ENCODE measurements at places on chromosomes 3 and 15.

GRCh38 chr3:11494131-11494916, 149.4 kb downstream of the VGLL4 start:
- DNase-seq = no peak

DNA sequence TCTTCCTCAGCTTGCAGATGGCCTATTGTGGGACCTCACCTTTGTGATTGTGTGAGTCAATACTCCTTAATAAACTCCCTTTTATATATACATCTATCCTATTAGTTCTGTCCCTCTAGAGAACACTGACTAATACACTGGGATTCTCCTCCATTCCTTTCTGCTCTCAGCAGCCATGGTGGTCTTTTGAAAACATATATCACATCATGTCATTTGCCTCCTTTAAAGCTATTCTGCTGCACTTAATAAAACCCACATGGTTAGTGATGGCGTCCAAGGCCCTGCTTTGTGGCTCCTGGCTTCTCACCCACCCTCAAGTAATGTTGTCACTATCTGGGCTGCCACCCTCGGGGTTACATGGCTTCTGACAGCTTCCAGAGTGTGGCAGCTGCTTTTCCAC, 169.5 kb downstream of the CADPS start:
- no peak for DNase-seq

- DNase-seq = no peak
Measured at GRCh38 chr3:53941950-53942349, 50.3 kb upstream of the SELENOK start.

- no peak for DNase-seq
Measured at GRCh38 chr3:190575437-190576185, 61.7 kb downstream of the IL1RAP start.

GRCh38 chr3:46419816-46420215, 12.8 kb downstream of the CCRL2 start:
- no peak for DNase-seq

- no peak for DNase-seq
Measured at GRCh38 chr3:123002100-123002748, 25.3 kb downstream of the SEMA5B start.

DNA sequence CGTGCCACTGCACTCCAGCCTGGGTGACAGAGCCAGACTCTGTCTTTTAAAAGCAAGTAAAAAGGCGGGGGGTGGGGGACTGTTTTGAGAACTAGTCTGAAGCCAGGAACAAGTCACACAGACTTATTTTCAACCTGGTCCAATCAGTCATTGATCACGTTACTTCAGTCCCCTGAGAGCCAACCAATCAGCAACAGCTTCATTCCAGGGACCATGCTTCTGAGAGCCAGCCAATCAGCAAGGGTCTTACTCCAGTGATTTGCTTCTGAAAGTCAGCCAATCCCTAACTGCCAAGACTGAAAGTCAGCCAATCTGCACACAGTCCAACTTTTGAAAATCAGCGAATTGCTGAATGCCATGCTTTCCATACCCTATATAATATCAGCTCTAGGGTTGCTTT, 48.6 kb upstream of the C15orf39 start:
- peak; percentile 35 for DNase-seq

GRCh38 chr3:71128961-71129360, 454.6 kb downstream of the FOXP1 start:
- DNase-seq = peak; percentile 54

DNA sequence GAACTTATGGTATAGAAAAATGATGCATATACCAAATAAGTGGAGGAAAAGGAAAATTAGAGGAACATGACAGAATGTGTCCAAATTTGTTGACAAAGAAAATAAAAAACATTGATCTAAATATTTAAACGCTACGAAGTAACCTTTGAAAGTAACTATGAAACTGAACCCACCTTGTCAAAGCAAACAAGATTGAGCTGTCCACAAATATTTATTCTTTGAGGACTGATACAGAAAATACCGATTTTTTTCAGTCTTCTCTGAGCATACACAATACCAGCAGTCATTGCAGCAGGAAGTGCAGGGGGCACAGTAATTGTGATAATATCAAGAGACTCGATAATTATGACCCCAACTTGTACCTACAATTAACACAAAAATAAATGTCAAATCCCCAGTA, 40.0 kb downstream of the ATP13A3 start:
- no peak for DNase-seq

GRCh38 chr3:152026033-152026556, 152.7 kb downstream of the SUCNR1 start:
- DNase-seq = peak; percentile 93
